Pancreas (tissue), 10 donors: ENCODE measurements at places on chromosomes 3 and 15. TPM values are rescaled to one million over a fixed set of nuclear protein-coding genes. Genes with fewer than 3 reads are reported as not detected.
A peak's percentile ranks its signal among the peaks of the same experiment; 100 is the strongest.

DNA sequence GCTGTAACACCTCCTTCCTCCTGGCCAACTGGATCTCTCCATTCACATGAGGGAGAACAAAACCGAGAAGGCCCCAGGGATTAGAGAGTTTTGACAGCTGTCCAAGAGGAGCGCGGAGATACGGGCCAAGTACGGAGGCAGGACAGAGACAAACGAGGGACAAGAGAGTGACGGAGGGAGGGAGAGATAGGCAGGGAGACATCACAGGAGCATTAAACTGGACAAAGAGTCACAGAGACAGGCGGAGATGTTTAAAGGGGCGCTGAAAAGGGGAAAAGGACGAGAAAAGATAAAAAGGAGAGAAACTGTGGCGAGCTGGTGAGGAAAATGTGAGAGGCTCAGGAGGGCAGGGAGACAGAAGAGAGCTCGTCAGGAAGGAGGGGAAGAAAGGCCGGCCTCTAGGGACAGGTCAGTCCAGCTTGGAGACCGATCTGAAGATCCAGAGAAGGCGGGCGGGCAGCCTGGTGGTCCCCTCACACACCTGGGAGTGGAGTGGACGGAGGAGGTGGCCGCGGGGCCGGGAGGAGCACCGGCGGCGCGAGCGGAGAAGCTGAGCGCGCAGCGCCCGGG lies 40.5 kb upstream of the ROPN1 start:
- DNase-seq, result peak; percentile 17

DNA sequence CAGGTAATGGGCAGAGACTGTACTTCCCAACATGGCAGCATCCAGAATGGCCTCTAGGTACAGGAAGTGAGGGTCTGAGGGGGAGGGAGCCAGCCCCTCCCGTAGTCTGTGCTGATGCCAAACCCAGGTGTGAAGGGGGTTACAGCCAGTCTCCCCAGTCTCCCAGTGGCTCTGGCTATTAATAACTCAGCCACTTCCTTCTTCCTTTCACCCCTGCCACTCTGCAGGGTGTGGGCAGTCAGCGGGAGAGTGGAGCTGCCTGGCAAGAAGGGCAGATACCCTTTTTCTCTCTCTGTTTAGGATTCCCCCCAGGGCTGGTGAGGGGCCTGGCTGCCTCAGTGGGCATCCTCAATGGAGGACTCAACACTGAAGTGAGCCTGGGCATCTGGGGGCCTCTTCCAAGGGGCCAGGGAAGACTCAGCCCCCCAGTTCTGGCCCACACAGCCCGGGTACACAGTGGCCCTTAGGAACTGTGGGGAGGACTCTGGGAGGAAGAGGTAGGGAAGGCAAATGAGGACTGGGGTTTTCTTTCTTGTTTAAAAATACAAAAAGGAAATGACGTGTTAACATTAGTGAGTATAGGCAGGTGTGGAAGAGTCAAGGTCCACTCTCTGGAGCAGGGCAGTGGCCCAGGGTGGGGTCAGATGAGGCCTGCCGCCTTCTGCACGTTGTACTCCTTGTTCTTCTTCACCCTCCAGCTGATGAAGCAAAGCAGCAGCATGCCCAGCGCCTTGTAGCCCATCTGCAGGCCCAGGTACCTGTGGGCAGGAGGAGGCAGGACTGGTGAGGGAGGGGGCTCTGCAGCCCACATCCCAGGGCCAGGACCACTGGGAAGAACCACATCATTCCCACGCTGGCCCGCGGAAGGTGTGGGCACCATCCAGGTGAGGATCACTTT lies 38.6 kb upstream of the RAB6B start:
- DNase-seq, result no peak

Gene SKIL
- 20.2 TPM for total RNA-seq

GRCh38 chr3:5488771-5489170 lies 301.3 kb downstream of the EDEM1 start:
- no peak for DNase-seq

GRCh38 chr3:12618426-12618825 lies 45.5 kb downstream of the RAF1 start:
- DNase-seq, result no peak

DNA sequence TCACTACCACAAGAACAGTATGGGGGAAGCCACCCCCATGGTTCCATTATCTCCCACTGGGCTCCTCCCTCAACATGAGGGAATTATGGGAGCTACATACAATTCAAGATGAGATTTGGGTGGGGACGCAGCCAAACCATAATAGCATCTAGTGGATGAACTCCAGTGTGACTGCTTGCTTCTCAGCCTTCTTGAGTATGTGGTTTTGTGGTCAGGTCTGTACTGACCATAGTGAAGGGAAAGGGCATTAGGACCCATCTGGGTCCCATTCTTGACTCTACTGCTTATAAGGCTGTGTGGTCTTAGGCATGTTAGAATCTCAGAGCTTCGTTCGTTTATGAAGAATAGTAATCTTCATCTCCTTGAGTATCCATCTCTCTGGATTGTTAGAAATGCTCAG lies 81.4 kb downstream of the CGNL1 start:
- DNase-seq, result no peak

DNA sequence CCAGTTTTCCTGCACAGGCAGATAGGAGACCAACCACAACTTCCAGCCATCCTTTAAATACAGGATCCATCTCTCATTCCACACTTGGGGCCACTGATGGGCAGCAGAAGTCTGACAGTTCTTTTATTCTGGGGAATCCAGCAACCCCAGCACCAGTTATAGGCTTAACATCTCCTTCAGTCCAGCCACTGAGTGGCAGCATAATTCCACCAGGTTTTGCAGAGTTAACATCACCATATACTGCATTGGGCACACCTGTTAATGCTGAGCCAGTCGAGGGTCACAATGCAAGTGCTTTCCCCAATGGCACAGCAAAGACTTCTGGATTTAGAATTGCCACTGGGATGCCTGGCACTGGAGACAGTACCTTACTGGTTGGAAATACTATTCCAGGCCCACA lies 2.9 kb downstream of the NPAP1 start:
- DNase-seq, result no peak

Gene LSAMP
- total RNA-seq, result 5.3 TPM

Gene FAM107A
- 3.5 TPM for total RNA-seq

Gene ATP10A
- 0.63 TPM for total RNA-seq

- no peak for DNase-seq
Measured at GRCh38 chr3:194740859-194741491, 55.3 kb downstream of the FAM43A start.

Gene SPTSSB
- 0.35 TPM for total RNA-seq

DNA sequence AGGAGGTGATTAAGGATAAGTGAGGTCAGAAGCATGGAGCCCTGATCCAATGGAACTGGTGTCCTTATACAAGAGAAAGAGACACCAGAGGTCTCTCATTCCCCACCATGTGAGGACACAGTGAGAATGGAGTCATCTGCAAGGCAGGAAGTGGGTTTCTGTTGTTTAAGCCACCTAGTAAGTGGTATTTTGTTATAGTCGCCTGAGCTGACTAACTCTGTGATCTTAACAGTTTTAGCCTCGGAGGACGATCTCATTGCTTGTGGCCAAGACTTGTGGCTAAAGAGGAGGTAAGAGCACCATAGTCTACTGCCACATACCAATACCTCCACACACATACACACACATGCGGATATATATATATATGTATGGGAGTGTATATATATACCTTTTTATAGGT lies 73.8 kb downstream of the MCTP2 start:
- no peak for DNase-seq

Gene SNX22
- 0.51 TPM for total RNA-seq

Gene PLSCR2
- 0.83 TPM for total RNA-seq

DNA sequence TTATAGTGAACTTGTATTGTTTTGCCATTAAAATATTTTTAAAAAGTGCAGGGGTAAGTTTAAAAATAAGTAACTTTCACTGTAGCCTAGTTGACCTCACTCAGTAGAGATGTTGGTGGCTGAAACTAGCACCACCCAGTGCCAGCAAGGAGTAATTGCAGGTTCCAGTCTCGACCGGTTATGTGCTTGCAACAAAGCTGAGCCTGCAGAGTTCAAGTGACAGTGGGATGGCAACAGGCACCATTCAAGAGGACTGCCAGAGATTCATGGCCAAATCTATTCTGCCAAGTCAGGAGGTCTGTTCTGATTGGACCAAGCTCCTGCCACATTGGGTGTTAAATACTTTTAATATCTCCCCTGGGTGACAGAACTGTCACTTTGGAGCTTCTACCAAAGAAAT lies 2.7 kb downstream of the ADAMTS7 start:
- DNase-seq, result no peak
